ENCODE measurements at places on chromosomes 5 and 9.

DNA sequence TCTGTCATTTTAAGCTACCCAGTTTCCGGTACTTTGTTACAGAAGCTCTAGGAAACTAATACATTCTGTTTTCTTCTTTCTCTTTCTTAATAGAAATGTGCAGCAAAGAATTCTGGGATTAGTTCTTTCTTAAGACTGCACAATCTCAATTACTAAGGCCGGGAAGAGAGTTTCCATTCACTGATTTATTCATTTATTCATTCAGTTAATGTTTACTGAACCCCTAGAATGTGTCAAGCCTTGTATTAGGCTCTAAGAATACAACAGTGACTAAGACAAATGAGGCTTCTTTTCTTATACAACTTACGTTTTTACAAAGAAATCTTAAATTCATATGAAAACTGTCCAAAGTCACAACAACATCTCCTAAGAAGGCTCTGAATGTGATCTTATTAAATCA, 27.5 kb upstream of the THG1L start:
- H3K27ac ChIP-seq, result no peak overlapping the region
- no peaks in the 10 kb centered on the region for H3K27me3 ChIP-seq
- H3K36me3 ChIP-seq, result no peaks in the 10 kb centered on the region
- no peak for DNase-seq
- H3K4me3 ChIP-seq, result no peak overlapping the region

DNA sequence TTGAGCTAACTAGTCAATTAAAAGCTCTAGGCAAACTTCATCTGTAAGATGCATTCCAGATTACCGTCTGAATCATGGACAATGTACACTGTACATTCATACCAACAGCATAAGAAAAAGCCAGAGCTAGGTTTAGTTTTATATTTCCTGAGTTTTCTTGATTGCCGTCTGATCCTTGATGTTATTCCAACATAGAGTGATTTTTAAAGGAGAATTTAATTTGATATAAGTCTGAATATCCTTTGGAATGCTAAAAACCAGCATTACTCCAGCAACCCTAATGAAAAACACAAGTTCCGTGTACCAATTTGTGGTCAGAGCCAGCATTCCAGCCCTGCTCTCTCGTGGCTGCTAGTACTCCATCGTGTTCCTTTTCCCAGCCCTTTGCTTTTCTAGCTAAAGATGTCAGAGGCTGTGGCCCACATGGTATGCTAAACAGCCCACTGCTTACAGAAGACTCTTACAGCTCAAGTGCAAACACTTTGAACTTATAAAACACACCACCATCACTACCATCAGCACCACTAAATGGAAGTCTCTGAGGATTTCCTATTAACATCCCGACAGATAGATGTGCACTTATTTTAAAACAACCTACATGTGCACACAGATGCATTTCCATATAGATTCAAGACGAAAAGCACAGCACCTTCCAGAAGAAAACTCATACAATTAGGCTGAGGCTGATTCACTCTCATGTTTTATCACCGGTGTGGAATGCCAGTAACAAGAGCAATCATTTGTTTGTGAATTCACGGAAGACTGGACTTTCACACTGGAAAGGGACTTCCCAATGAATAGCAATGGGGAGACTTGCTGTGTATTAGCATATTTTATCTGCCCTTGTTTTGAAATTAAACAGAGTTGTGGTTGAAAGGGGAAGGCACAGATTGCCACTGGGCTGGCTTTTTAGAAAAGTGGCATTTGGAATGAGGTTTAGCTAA, 246.9 kb upstream of the GAS1 start:
- H3K27ac ChIP-seq, result no peak overlapping the region
- DNase-seq, result peak; percentile 63
- peaks cover 10% of the 10 kb centered on the region for H3K27me3 ChIP-seq
- peaks cover 7% of the 10 kb centered on the region for H3K4me1 ChIP-seq

DNA sequence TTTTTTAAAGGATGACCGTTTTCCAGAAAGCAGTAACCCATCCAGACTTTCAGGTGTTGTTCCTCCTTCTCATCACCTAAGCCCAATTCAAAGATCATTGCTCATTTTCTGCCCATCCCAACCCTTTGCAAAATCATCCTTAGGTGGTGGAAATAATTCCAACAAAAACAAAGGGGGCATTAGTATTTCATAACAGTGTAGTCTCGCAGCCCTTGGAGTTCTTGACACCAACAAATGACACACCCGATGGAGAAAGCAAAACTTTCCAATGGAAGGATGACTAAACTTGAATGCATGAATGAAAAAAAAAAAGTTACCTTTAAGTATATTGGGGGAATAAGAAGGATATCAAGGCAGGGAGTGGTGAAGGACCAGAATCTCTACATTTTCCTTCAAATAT, 117.0 kb downstream of the PAPPA start:
- H3K36me3 ChIP-seq, result no peaks in the 10 kb centered on the region
- no peaks in the 10 kb centered on the region for H3K27me3 ChIP-seq
- H3K27ac ChIP-seq, result no peak overlapping the region
- no peak for DNase-seq
- no peaks in the 10 kb centered on the region for H3K4me1 ChIP-seq
- no peak overlapping the region for H3K4me3 ChIP-seq

- H3K27me3 ChIP-seq, result no peaks in the 10 kb centered on the region
- no peak overlapping the region for H3K27ac ChIP-seq
Observed at GRCh38 chr5:39948867-39949468, 524.2 kb upstream of the DAB2 start.

DNA sequence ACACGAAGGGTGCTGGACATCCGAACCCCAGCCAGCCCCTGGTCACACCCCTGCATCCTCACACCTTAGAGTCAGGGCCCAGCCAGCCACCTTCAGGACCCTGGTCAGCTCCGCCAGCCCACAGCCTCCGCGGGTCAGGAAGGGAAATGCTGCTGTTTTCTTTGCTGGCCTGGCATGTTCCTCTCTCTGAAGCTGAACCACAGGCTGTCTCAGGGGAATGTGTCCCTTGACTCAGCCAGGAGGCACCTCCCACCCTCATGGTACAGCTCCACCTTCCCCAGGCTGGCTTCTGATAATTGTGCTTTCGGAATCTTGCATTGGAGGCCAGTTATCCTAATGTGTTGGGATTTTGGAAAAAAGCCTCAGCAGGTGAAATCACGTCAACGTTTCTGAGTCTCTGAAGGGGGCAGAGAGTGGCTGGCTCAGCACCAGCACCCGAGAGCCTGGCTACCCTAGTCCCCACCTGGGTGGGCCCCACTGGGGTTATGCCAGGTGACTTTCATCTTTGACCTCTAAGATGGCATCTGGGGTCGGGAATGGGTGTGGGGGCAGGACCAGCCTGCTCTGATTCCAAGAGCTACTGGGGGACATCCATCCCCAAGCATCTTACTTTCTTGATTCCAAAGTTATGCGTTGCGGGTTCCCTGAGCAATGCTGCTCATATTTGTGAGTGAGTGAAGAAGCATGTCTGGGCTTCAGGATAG, 9.8 kb upstream of the OLFM1 start:
- peaks cover 24% of the 10 kb centered on the region for H3K4me1 ChIP-seq
- no peak overlapping the region for H3K4me3 ChIP-seq
- H3K36me3 ChIP-seq, result no peaks in the 10 kb centered on the region
- DNase-seq, result peak; percentile 23

- H3K27ac ChIP-seq, result no peak overlapping the region
- no peaks in the 10 kb centered on the region for H3K36me3 ChIP-seq
- no peak for DNase-seq
- H3K4me3 ChIP-seq, result peak overlapping the region; percentile 51
- no peaks in the 10 kb centered on the region for H3K27me3 ChIP-seq
Observed at GRCh38 chr9:70868041-70868440, 253.4 kb downstream of the TRPM3 start.

DNA sequence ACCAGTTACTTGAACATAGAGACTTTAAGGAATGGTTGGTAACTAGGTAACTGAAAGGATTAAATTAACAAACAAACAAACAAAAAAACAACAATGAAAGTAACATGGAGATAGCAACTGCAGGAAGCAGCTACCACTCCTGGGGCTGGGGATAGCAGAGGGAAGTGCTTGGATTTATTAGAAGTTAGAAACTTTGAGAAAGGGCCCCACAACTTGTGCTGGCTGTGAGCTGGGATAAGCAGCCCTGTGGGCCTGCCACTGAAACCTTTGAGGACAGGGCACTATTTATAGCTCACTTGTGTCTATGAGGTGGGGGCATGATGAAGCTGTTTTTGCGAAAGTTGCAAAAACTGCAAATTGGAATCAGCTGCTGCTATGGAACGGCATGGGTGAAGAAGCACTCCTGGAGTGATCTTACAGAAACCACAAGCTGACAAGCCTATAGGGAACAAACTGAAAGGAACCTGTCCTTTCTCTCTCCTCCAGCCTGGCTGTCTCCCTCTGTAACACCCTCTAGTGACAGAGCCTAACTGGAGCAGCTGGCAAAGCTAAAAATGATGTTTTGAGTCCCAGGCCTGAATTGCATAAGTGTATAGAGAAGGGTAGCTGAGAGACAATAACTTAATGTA, 91.4 kb upstream of the RANBP6 start:
- H3K36me3 ChIP-seq, result no peaks in the 10 kb centered on the region
- no peaks in the 10 kb centered on the region for H3K27me3 ChIP-seq
- no peak overlapping the region for H3K4me3 ChIP-seq
- DNase-seq, result peak; percentile 56
- H3K27ac ChIP-seq, result no peak overlapping the region
- peaks cover 13% of the 10 kb centered on the region for H3K4me1 ChIP-seq

DNA sequence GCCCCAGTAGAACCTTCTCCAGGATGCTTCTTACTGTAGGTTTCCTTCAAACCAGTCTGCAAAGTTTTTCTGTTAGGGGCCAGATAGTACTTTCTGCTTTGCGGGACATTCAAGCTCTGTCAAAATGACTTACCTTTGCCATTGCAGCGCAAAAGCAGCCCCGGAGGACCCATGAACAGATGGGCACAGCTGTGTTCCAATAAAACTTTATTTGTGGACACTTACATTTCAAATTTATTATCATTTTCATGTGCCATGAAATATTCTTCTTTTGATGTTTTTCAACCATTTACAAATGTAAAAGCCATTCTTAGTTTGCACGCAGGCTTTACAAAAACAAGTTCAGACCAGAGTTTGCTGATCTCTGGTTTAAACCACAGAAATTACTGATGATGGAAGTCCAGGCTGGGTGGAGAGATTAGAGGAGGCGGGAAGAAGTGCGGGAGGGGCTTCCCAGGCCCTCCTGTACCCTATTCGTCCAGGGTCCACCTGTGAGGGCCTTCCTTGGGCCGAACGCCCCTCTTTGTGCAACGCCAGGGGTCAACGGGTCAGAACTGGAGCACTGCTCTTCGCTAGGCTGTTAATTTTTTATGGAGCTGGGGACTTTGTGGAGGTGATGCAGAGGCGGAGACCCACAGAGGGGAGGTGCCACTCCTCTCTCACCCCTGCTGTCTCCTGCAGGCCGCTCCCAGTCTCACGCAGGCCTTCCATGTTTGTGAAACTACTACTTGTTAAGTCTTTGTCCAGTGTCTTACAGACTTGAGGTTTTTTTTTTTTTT, 7.6 kb upstream of the ASS1 start:
- H3K27ac ChIP-seq, result no peak overlapping the region
- H3K4me3 ChIP-seq, result no peak overlapping the region

DNA sequence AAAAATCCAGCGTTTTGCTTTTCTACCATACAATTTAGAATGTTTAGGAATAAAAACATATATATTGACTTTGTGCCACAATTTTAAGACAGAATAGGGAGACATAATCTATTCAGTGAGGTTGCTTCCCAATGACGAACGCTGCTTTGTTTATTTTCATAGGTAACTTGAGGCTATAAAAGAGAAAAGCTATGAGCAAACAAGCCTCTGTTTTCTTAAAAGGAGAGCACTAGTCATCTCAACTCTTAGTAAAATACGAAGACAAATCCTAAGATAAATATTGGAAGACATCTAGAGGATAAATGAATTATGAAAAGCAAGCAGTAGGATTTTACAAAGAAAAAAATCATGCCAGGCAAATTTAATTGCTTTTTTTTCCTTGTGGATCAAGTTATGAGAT, 363.6 kb downstream of the ANXA1 start:
- no peaks in the 10 kb centered on the region for H3K36me3 ChIP-seq
- H3K27me3 ChIP-seq, result no peaks in the 10 kb centered on the region
- H3K27ac ChIP-seq, result no peak overlapping the region
- H3K4me3 ChIP-seq, result no peak overlapping the region
- no peaks in the 10 kb centered on the region for H3K4me1 ChIP-seq
- no peak for DNase-seq

DNA sequence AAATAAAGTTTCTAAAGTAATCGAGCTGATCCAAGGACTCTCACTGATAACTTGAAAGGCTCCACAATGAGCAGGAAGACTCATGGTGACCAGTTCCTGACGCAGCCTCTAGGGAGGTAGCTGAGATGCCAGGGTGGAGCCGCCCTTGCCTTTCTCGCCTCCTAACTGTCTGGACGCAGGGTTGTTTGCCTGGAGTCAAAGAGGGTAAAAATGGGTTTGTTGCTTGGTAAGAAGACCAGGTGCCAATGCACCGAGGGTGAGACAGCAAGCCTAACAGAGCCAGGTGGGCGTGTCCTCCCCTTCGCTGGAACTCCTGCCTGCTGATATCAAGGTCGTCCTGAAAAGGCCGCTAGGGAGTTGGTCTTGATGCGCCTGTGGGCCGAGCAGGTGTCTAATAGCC, 48.6 kb upstream of the FCN1 start:
- no peak overlapping the region for H3K27ac ChIP-seq
- peaks cover 88% of the 10 kb centered on the region for H3K27me3 ChIP-seq
- H3K4me3 ChIP-seq, result no peak overlapping the region
- H3K36me3 ChIP-seq, result no peaks in the 10 kb centered on the region

- H3K36me3 ChIP-seq, result peaks cover 78% of the 10 kb centered on the region
- H3K27me3 ChIP-seq, result no peaks in the 10 kb centered on the region
- no peak overlapping the region for H3K4me3 ChIP-seq
- no peak for DNase-seq
Observed at GRCh38 chr5:148427370-148428042, 43.7 kb downstream of the FBXO38 start.

DNA sequence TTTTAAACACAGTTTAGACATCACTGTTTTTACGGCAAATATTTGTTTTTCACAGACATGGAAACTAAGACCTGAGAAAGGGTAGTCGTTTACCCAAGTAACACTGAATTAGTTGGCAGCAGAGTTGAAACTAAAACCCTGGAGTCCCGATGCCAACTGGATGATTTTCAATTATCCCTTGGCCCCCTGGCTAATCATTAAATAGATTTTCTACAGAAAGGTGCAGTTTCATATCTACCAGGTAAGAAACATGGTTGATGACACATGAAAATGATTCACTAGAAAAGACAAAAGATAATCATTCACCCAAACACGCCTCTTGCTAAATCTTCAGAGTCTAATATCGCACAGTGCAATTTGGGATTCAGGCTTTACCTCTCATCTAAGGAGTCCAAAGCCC, 136.9 kb downstream of the SEMA5A start:
- no peaks in the 10 kb centered on the region for H3K27me3 ChIP-seq
- H3K4me1 ChIP-seq, result no peaks in the 10 kb centered on the region
- no peak for DNase-seq

DNA sequence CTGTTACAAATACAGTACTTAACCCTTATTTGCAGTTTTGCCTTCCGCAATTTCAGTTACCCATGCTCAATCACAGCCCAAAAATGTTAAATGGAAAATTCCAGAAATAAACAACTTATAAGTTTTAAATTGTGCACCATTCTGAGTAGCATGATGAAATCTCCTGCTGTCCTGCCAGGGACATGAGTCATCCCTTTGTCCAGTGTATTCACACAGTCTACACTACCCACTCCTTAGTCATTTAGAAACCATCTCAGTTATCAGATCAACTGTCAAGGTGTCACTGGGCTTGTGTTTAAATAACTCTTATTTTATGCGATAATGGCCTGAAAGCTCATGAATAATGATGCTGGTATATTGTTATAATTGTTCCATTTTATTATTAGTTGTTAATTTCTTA, 95.8 kb downstream of the PLCXD3 start:
- no peak for DNase-seq
- H3K27me3 ChIP-seq, result no peaks in the 10 kb centered on the region
- H3K4me3 ChIP-seq, result no peak overlapping the region

GRCh38 chr5:153827397-153827796, 211.3 kb downstream of the FAM114A2 start:
- no peak overlapping the region for H3K4me3 ChIP-seq
- H3K36me3 ChIP-seq, result no peaks in the 10 kb centered on the region
- DNase-seq, result no peak
- H3K27ac ChIP-seq, result no peak overlapping the region
- no peaks in the 10 kb centered on the region for H3K4me1 ChIP-seq
